ENCODE measurements at places on chromosomes 3 and 15.

DNA sequence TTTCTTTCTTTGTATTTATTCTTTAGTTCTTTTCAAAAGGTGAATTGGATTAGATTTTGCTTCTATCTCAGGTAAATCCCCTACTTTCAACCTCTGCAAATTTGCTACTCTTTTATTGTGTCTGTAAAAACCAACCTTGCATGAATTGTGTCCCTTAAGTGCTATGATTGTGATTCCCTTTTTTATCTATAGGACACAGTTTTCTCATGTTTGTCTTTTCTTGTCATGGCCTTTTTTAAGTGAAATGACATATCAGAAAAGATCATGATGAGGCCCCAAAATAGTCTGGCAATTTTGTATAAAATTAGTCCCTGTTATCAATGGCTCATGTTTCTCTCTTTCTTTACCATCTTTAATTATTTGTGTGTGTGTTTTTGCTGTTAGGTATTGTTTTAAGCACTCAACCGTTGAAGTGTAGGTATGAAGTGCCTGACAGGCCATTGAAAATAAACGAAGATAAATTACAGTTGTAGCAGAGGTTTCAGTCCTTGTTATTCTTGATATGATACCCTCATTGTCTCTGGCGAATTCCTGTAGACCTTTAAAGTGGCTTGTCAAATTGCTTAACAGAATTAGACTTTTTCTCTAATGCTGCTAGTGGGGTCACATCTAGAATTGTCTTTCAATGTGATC lies 184.3 kb downstream of the UBE2E2 start:
- DNase-seq: no peak

DNA sequence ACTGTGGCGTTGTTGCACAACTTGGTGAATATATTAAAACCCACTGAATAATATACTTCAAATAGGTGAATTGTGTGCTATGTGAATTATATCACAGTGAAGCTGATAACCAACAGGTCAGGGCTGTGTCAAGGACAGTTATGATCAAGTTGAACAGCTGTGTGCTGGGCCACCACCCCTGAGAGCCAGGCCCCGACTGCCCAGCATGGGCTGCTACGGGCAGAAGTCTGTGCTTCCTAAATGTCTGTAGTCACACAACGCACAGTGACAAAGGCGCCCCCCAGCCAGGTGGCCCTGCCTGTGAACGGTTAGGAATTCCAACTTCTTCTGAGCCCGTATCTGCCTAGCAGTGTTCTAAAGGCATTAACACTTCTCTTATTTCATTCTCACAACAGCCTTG lies 32.8 kb downstream of the TKT start:
- no peak for DNase-seq

DNA sequence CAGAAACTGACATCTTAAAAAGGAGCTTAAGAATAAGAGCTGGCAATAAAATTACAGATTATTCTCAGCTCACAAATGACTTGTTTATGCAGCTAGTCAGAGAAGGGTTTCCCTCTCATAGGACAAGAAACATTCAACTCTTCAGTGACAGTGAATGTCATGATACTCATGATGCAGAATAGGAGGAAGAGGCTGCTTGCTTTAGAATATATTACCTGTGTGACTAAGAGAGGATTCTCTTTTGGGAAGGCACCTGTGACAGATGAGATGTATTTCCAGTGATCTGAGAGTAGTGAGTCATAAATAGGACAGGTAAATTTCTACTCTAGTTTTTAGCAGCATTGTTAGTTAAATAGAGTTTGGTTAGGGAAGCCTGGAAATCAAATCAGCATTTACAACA lies 39.9 kb downstream of the RASA2 start:
- DNase-seq: no peak

GRCh38 chr3:71366988-71367604 lies 216.4 kb downstream of the FOXP1 start:
- DNase-seq: no peak

DNA sequence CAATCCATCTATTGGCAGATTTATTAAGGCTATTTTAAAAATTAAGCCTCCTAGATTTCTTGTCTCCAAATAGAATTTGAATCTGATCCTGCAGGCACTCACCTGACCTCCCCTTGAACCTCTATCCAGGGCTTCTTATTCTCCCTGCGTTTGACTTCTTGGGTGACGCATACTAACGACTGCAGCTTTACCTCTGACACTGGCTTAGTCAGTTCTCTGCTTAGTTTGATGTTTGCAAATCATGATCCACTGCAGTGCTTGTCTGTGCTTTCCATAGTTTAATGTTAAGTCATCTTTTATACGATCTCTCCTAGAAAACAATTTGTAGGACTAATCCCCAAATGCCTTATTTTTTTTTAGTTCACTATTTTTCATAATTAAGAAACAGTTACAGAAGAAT lies 233.1 kb downstream of the ROBO1 start:
- no peak for DNase-seq

GRCh38 chr3:182979674-182980191 lies 605 bp downstream of the DCUN1D1 start:
- peak; percentile 70 for DNase-seq

- no peak for DNase-seq
Measured at GRCh38 chr15:59550530-59550929, 61.1 kb upstream of the GCNT3 start.

DNA sequence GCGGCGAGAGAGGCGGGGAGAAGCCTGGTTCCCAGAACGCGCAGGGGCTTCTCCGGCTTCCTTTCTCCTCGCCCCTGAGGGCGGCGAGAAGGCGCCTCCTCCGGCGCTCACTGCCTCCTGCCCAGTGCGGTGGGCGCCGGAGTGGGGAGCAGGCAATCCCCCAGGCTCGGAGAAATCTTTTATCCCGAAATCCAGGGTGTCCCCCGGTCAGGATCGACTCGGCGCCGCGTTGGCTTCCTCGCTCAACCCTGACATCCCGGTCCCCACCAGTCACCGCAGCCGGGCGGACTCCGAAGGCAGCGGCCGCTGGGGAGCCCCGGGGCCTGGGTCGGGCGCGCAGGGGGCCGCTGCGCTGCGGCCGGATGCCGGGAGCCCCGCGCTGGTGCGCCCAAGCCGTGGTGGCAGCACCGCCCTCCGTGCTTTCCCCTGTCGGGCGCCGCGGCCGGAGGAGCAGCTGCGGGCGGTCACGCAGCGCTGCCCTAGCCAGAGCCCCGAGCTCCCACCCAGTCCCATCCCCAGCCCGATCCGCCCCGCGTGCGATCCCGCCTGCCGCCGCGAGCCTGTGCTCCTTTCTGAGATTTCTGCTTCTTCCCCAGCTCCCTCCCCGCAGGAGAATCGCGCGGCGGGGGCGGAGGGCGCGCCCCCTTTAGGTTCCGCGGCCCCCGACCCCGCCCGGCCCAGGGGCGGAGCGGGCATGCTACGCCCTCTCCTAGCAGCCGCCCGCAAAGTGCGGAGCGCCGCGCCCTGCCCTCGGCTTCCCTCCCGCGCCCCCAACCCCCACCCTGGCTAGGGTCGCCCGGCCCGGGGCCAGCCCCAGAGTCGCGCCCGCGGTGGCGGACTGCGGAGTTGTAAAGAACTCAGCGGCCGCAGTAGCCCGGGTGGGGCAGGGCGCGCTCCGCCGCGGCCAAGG lies 683 bp upstream of the CACNA2D3 start:
- no peak for DNase-seq

DNA sequence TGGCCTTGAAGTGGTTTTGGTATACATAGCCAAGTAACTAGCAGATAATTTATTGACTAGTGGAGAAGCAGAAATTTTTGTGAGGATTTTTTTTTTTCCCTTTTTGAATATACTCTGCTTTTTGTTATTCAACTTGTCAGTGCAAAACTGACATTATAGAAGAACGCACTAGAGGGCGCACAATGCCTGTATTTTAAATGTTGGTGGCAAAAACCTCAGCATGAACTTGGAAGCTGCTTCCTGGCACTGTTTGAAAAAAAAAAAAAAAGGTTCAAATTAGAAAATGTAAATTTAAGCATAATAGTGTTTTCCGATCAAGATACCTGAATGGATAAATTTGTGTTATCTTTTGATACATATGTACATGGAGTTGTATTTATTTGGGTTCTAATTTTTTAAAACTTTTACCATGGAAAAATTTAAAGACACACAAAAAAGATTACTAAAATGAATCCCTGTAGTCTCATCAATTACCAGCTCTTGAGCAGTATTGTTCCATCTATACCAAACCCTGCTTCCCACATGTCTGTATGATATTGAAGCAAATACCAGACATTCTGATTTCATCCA lies 56.0 kb downstream of the SLC25A26 start:
- DNase-seq: peak; percentile 81

- DNase-seq: no peak
Measured at GRCh38 chr3:46061108-46061720, 33.9 kb upstream of the XCR1 start.

DNA sequence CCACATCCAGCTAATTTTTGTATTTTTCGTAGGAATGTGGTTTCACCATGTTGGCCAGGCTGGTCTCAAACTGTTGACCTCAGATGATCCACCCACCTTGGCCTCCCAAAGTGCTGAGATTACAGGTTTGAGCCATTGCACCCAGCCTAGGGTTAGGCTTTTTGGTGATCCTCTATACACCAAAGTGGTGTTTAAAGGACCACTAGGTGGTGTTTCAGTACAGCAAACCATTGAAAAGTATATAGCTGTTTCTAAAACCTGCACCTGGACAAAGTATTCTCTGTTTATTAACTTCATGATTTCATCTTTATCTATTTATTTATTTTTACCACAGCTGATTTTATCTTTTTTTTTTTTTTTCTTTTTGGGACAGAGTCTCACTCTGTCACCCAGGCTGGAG lies 68.4 kb downstream of the MINDY2 start:
- peak; percentile 65 for DNase-seq

DNA sequence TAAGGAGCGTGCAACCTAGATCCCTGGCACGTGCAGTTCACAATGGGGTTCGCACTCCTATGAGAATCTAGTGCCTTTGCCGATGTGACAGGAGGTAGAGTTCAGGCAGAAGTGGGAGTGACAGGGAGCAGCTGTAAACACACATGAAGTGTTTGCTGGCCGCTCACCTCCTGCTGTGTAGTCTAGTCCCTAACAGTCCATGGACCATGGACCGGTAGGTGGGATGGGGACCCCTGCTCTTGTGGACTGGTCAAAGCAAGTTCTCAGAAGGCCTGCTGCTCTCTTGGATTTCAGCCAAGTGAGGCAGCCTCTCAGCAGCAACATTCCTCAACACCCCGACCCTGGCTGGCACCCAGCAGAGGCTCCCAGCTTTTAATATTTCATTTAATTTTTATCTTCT lies 58.2 kb upstream of the SNRPA1 start:
- DNase-seq: no peak

DNA sequence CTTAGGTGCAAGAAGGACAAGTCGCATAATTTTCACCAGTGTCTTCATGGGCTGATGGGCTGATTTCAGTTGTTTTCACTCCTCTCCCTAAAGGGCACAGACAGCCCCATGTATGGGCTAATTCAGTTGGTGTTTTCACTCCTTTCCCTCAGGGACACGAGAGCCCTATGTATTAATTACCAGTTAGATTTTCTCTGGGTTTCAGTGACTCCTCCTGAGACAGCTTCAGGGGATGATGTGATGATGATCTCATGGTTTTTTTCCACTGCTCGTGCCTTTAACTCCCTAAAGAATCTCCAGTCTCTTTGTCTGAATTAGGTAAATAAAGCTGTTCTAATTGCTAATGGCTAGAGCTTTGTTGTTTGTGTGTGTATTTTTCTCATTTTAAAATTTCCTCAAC lies 9.9 kb downstream of the RAMAC start:
- DNase-seq: no peak

GRCh38 chr15:70477750-70478250 lies 285.6 kb downstream of the UACA start:
- no peak for DNase-seq

- peak; percentile 85 for DNase-seq
Measured at GRCh38 chr3:30621576-30621975, 15.2 kb downstream of the TGFBR2 start.

DNA sequence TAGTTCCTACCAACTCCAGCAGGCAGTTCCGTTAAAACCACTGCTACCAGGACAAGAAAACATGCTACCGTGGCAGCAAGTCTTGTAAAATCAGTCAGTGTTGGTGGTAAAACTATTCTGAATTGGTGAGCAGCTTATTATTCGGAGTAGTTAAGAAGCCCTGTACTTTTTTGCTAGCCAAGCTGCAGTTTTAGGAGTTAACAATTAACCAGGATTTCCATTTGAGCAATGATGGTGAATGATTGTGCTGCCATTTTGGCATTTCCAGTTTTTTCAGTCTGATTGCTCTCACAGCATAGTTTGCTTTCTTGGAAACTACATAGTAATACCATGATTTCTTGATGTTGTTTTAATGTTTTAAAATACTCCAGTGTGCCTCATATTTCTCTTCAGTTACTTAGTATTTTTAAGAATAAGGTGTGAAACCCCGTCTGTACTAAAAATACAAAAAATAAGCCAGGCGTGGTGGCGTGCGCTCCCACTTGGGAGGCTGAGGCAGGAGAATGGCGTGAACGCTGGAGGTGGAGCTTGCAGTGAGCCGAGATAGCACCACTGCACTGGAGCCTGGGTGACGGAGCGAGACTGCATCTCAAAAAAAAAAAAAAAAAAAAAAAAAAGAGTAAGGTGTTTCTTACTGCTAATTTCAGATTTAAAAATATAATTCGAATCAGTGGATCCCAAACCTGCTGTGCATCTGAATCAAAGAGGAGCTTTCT lies 43.8 kb upstream of the SCAANT1 start:
- no peak for DNase-seq

GRCh38 chr3:98962189-98962930 lies 60.9 kb upstream of the DCBLD2 start:
- DNase-seq: no peak

DNA sequence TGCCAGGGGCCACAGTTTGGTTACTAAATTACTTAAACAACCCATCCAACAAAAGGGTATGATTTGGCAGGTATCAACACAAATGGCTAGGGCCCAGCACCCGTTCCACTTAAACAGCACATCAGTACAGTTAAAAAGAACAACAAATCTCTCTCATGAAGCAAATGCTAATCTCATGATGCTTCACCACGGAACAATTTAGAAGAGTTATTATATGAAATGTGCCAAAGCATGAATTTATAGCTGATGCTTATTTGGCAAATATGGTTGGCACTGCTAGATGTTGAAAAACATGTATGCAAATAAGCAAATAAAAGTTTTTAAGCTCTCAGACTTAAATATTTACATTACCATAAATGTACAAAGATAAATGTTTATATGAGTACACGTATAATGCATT lies 2.3 kb downstream of the PEAK1 start:
- DNase-seq: no peak
